ENCODE measurements at places on chromosomes 16 and 17. TPM values are rescaled to one million over a fixed set of nuclear protein-coding genes. Genes with fewer than 3 reads are reported as not detected.
A peak's percentile ranks its signal among the peaks of the same experiment; 100 is the strongest.

DNA sequence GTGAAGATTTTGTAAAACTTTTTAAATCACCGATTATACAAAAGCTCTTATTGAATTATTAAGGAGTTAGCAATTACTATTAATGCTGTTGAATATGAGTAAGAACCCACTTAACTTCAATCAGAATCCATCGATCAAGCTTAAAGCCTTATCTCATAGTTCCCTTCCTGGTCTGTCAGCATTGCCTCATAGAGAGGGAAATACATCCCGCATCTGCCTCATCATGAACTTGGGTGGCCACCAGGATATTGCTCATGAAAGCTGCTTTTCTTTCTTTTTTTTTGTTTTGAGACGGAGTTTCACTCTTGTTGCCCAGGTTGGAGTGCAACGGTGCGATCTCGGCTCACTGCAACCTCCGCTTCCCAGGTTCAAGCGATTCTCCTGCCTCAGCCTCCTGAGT lies 66.7 kb downstream of the PIGL start:
- no peak for DNase-seq

- DNase-seq = no peak
These were observed 6.3 kb downstream of the CLUH start for GRCh38 chr17:2705263-2705662.

DNA sequence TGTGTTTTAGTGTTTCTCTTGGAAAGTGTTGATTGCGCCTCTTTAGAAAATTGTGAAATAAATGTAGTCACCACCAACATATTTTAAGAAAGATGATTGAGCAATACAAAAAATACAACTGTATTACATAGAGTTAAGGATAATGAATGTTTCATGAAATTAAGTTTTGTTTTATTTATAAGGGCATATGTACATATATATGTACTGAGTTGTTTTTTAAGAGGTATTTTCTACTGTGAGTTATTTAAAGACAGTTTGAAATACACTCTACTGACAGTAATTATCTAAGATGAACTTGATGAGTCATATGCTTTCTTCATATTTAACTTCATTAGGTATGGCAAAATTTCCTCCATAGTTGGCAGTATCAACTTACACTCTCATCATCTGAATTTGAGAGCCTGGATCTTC lies 411.7 kb downstream of the HS3ST3B1 start:
- no peak for DNase-seq

GRCh38 chr17:9101356-9101755 lies 80.0 kb downstream of the NTN1 start:
- DNase-seq = no peak

DNA sequence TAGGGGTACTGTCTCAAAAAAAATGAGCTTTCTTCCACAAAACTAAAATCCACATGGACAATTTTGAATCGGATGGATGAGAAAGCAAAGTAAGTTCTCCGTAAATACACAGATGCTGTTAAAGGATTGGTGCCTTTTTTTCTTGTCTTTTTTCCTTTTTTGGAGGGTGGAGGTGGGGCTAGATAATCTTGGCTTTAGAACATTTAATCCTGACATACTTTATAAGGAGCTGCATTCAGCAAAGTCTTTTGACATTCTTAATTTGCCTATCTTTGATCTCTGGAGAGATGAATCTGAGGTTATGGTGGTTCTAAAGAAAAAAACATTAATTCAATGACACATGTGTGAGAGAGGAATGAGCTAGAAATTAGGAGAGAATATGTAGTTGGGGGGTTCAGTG lies 312.3 kb upstream of the KCNJ16 start:
- DNase-seq = no peak

DNA sequence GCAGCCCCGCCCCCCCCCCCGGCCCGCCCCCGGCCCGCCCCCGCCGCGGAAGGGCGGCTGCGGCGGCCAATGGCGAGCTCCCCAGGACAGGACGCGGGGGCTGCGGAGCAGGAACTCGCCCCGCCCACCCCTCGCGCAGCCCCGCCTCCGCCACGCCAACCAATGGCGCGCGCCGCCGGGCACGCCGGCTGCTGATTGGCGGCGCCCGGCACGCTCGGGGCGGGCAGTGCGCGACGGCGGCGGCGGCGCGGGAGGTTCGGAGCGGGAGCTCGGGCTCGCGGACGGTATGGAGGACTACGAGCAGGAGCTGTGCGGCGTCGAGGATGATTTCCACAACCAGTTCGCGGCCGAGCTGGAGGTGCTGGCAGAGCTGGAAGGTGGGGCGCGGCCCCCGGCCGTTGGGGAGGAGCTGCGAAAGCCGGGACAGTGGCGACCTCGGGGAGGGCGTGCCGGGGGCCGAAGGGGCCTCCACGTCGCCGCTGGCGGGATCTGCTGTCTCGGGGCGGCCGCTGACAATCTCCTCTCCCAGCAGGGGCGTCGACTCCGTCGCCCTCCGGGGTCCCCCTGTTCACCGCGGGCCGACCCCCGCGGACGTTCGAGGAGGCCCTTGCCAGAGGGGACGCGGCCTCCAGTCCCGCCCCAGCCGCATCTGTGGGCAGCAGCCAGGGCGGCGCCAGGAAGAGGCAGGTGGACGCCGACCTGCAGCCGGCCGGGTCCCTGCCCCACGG lies at the start of gene CHTF18:
Gene CHTF18, plus strand, starts transcription at position 222 of the 728 bp plus-strand sequence. Its CDS starts 65 bp downstream, at position 287.
- DNase-seq = peak; percentile 91

- no peak for DNase-seq
These were observed 28.2 kb downstream of the ORC6 start for GRCh38 chr16:46717692-46718091.

- DNase-seq = no peak
These were observed 390.6 kb downstream of the HAPSTR1 start for GRCh38 chr16:9481747-9482730.

- DNase-seq = peak; percentile 55
These were observed 32.8 kb downstream of the MYO15A start for GRCh38 chr17:18141210-18141803.

GRCh38 chr16:74252329-74252728 lies 44.3 kb upstream of the PSMD7 start:
- DNase-seq = no peak

DNA sequence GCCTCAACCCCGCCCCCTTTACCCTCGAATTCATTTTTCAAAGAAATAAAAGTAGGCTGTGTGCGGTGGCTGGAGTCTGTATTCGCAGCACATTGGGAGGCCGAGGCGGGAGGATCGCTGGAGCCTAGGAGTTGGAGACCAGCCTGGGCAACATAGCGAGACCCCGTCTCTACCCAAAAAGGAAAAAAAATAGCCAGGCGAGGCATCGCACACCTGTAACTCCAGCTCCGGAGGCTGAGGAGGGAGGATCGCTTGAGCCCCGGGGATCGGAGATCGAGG lies 671 bp upstream of the TOP2A start:
- DNase-seq = no peak

DNA sequence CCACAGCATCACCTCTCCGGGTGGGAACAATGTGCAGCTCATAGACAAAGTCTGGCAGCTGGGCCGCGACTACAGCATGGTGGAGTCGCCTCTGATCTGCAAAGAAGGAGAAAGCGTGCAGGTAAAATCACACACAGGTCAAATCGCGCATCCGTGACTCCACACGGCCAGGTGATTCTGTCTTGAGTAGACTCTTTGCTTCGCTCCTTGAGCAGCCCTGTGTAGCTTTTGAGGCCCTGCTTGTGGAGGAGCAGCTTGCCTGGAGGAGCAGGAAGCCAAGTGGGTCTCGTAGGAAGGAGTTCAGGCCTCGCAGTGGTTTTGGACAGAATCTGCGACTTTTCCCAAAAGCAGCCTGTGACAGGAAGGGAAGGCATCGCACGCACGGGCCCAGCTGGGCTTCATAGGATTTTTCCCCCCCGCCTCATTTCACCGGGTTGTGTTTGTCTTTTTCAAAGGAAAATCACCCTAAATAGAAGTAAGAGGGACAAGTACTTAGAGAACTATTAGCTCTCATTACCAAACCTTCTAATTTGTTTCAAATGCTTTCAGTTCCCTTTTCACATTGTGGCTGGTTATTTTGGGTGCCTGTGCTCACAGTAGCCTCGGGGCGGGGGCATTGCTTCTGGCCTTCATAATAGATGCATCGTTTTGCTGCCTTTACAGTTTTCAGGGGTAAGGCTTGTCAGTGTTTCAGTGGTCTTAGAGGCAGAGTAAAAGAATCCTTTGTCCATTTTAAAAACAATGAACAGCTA lies 71.5 kb downstream of the SEC14L1 start:
- DNase-seq = no peak

DNA sequence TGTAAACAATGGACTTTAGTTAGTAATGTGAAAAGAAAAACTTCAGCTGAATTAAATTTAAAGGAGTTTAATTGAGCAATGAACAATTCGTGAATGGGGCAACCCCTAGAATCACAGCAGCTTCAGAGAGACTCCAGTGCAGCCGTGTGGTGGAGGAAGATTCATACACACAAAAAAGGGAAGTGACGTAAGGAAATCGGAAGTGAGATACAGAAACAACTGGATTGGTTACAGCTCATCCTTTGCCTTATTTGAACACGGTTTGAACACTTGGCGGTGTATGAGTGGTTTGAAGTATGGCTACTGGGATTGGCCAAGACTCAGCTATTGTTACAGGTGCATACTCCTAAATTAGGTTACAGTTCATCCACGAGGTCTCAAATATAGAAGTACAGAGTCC lies 460.4 kb upstream of the ASIC2 start:
- no peak for DNase-seq

GRCh38 chr16:67481561-67482232 lies 740 bp upstream of the ATP6V0D1 start:
- DNase-seq = peak; percentile 79

Gene SULT1A3
- total RNA-seq = 47.8 TPM

Gene KRT27
- not detected for total RNA-seq

Gene NXPH3
- total RNA-seq = 0.42 TPM

Gene CSF3
- 0.37 TPM for total RNA-seq

Gene CTRB2
- total RNA-seq = not detected

Gene TAC4
- total RNA-seq = not detected

Gene LPO
- not detected for total RNA-seq

All from colonic mucosa (tissue), 4 donors.